ENCODE measurements at places on chromosomes 11 and 22.

DNA sequence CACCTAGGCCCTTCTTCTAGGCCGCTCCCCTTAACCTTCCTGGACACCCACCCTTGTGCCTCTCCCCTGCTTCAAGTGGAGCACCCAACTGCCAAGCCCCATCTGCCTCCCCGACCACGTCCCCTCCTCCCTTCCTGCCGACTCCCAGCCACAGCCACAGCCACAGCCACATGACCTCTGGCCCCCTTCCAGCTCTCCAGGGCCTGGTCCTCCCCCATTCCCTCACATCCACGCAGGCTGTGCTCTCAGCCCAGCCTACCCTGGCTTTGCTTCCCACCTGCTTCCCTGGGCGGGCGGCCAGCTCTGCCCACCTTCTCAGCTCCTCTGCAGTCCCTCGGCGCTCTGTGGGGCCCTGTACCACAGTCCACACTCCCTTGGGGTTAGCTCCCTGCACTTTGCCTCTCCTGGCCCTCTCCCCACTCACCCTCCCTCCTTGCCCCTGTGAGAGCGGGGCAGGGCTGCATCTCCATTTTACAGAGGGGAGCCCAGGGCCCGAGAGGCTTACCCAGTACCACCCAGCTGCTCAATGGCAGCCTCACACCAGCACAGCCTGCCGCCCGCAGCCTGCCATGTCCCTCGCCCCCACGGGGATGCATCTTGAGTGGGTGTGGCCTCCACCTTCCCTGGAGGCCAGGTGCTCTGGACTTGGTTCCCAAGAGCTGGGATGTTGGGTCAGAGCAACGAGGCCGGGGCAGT lies 20.3 kb downstream of the PARVG start:
- no peak for DNase-seq

DNA sequence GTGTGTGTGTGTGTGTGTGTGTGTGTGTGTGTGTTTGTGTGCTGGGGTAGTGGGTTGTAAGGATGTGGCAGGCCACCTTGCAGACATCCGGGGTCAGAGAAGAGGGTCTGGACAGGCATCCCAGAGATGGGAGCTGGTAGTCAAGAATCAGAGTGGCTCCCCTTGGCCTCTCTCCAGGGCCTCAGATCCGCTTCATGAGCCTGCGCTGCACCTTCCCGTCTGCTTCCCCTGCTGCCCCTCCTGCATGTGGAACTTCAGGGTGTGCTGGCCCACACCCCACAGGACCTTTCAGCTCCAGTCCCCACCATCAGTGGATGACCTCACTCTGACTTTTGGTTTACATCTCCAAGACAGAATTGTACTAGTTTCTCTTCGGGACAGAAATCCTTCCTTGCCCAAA lies 31.2 kb downstream of the TREH start:
- no peak for DNase-seq

DNA sequence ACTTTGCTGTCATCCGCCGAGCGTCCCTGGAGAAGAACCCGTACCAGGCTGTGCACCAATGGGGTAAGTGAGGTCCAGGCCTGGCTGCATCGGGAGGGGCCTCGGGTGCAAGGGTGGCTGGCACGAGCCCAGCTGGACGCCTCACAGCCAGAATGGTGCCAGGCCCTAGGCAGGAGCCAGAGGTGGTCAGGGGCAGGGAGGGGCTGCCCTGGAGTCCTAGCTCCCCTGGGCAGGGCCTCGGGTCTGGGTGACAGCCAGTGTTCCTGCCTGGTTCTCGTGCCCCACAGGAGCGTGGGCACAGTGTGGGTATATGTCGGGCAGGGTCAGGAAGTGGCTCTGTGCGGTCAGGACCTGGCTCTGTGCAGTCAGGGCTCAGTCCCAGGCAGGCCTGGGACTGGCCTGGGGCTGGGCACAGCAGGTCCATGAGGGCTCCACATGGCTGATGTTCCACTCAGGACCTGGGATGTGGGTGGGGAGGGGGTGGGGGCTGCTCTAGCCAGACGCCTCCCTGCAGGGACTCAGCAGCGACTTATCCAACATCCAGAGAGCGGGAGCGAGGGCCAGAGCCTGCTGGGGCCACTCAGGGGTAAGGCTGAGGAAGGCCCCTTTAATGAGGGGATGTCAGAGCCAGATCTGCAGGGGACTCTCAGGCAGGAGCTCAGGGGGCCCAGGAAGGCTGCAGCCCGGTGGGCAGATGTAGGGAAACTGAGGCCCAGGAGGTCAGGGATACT lies 1.2 kb downstream of the TSPAN32 start:
- no peak for DNase-seq

GRCh38 chr22:23762842-23763578 lies at the start of gene C22orf15:
C22orf15 (plus strand) TSS chr22:23762990; CDS start chr22:23763307, 317 bp downstream.
- no peak for DNase-seq

DNA sequence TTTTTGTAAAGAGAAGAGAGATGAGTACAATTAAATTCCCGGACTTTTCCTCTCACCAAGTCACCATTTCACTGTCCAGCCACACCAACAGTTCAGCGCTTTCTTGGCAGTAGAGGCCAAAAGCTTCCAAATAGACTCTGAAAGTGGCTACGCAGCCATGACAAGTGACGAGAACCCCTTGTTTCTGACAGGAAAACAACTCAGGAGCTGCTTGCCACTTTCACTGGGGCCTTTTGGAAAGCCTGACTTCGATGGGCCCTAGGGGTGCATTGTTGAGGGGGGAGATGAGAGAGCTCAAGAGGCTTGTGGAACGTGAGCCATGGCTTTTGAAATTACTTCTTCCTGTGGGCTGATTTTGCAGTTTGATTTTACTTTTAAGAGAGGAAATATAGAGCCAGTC lies 422.1 kb upstream of the FAT3 start:
- DNase-seq, result no peak

DNA sequence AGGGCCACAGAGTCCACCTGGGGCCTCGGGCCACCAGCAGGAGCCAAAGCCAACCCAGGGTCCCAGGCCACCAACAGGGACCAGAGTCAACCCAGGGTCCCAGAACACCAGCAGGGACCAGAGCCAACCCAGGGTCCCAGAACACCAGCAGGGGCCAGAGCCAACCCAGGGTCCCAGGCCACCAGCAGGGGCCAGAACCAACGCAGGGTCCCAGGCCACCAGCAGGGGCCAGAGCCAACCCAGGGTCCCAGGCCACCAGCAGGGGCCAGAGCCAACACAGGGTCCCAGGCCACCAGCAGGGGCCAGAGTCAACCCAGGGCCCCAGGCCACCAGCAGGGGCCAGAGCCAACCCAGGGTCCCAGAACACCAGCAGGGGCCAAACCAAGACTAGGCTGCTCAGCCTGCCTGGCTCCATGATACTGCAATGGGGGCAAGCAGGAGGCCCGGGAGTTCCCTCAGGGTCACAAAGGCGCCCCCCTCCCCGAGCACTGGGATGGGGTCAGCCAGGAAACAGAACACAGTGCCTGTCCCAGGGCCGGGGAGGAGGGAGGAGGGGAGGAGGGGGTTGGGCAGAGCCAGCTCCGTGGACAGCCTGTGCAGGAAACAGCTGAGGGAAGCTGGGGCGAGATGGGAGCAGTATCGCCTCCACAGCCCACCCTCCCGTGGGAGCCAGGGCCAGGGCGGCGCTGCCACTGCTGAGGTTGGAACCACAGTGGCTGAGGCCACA lies 62.0 kb upstream of the PRR5 start:
- no peak for DNase-seq

DNA sequence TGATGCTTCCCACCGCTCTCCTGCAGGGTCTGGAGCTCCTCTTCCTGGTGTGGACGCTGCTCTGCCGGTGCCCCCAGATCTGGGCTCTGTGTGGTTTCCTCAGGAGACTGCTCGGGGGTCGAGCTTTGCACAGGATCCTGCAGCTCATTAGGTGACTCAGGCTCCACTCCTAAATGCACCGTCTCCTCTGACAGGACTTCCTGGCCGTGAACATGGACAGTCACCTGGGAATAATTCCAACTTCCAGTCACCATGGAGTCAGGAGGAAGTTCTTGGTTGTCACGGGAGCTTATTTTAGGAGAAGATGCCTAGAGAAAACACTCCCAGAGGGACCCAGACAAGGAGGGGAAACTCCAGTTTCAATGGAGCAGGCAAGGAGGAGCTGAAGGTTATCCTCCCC lies 11.9 kb downstream of the ZNF202 start:
- no peak for DNase-seq

GRCh38 chr22:49460592-49461281 lies 366.9 kb downstream of the BRD1 start:
- no peak for DNase-seq

DNA sequence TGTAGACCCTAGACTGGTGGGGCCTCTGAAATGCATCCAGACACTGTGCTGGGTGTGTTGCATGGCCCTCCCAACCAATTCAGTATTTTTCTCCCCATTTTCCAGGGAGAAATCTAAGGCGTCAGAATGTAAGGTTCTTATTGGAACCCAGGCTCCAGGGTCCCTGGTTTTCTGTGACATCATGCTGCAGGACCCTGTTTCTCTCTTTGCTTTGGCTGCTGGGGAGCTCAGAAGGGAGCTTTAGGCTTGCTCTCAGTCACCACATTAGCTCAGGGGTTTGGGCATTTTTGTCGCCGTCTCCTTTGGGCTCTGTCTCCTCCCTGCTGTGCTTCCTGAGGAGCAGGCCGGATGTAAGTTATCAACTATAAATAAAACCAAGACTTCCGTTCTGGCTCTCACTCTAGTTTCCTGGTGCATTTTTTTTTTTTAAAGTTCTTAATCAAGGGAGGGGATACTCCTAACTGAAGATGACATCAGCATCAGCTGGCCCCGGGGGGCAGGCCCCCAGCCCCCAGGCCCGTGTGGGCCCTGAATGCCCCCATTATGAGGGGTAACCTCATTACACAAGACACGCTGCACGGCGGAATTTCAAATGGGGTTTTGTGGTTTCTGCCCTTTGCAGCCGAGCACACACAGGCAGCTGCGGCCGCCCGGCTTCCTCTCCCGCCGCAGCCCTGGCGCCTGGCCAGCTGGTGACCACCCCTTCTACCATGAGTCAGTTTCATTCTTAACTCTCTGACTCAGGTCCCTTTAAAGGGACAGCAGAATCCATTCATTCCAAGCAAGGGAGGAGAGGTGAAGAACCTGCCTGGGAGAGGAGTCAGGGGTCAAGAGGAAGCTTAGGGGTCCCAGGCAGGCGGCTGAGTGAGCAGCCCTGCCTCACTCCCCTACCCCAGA lies 3.2 kb downstream of the MYEOV start:
- DNase-seq, result peak; percentile 80

GRCh38 chr11:46889251-46889650 lies 29.1 kb downstream of the LRP4 start:
- no peak for DNase-seq

- no peak for DNase-seq
Observed at GRCh38 chr11:91857179-91857578, 367.4 kb upstream of the FAT3 start.

- no peak for DNase-seq
Observed at GRCh38 chr11:92875473-92875872, 94.0 kb upstream of the MTNR1B start.

DNA sequence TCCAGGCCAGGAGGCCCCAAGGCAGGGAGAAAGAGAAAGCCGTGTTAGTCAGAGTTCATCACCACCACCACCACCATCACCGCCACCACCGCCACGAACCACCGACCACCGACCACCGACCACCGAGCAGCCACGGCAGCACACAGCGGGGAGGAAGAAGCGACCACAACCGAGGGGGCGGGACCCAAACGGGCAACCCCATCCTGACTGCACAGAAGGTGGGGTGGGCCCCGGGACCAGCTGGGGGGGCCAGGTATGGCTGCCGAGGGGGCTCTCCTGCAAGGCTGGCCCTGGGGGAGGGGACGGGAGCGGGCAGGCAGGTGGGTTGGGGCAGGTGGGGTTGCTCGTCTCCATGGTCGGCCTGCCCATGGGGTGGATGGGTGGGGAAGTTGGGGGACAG lies 34.2 kb downstream of the SYT7 start:
- DNase-seq, result no peak

DNA sequence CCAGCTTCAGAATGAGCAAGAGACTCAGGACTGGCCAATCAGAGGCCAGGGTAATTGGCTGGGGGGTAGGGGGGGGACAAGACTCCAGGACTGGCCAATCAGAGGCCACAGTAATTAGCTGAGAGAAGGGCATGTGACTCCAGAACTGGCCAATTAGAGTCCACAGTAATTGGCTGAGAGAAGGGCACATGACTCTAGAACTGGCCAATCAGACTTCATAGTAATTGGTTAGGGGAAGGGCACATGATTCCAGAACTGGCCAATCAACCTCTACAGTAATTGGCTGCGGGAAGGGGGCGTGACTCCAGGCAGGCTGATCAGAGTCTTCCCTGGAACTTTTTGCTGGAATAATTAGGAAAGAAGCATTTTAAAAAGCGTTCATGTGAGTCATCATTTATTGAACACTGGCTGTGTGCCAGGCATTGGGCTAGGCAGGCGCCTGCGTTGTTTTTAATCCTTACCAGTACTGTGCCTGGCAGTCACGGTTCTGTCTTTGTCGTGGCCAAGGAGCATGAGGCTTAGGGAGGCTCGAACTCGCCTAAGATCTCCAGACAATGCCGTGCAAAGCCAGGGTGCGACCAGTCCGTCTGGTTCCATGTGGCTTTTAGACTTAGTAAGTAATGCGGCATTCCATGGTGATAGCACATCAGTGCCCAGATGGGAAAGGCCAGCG lies 508.1 kb downstream of the TBC1D22A start:
- DNase-seq, result no peak

DNA sequence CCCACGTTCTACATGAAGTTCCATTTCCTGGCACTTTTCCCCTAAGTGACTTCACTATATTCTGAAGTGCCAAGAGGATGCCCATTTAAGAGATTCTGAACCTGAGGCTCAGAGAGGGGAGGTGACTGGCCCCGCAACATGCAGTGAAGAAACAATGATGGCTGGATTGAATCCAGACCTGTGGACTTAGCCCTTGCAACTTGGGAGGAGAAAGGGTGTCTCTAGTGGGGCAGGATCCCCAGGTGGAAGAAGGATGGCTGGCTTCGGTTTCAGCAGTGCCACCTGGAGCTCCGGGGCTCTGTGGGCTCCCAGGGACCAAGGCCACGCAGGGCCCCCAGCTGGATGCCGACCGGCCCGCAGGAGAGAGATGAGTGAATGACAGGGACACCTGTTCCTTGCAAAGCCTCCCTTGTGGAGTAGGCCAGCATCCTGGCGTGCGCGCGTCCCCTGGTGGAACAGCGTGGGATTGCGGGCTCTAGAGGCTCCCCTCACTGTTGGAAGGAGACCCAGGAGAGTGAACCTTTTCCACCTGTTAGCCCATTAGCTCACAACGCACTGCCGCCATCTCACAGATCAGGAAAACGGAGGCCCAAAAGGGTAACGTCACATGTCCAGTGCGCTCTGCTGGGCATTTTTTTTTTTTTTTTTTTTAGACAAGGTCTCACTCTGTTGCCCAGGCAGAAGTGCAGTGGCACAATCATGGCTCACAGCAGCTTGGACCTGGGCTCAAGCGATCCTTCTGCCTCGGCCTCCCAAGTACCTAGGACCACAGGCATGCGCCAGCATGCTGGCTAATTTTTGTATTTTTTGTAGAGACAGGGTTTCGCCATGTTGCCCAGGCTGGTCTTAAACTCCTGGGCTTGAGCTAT lies 104.7 kb downstream of the KIAA1671 start:
- no peak for DNase-seq

Data from naive B cell (primary cell).